ENCODE measurements at places on chromosomes 12 and 14.

GRCh38 chr14:39175445-39176262 is 600 bp downstream of the PNN start:
- peak; percentile 13 for DNase-seq

- no peak for DNase-seq
Measured at GRCh38 chr14:89351516-89352404, 65.3 kb downstream of the FOXN3 start.

- DNase-seq = no peak
Measured at GRCh38 chr12:123029550-123029949, 49.1 kb downstream of the ARL6IP4 start.

- DNase-seq = no peak
Measured at GRCh38 chr12:8057839-8058238, 8.3 kb downstream of the C3AR1 start.

DNA sequence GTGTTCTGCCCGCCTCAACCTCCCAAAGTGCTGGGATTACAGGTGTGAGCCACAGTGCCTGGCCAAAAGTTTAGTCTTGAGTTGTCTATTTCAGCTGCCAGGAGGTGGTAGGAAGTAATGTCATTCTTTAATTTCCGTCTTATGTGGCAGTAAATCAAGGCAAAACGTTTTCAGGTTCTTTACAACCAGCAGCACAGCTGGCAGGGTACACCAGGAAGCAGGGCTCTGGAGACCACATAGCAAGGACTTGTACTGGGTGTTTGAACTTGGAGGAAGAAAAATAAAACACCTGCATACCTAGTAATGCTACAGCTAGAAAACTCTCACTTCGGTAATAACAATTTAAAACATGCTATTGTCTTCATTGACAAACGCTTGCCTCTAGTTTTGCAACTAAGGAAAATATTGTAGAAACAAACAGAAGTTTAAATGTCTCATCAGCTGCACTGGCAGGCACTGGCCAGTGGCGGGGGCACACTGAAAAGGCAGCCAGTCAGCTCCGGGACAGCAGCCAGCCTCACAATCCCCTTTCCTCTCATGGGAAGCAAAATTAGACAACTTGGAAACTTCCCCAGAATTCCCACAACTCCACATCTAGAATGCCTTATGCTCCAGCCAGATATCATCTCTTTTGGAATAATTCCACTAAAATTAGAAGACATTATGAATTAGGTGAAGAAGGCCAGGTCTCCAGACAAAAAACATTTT is 72.2 kb downstream of the CLIP1 start:
- no peak for DNase-seq

- DNase-seq = no peak
Measured at GRCh38 chr14:97218691-97219430, 421.7 kb downstream of the VRK1 start.

DNA sequence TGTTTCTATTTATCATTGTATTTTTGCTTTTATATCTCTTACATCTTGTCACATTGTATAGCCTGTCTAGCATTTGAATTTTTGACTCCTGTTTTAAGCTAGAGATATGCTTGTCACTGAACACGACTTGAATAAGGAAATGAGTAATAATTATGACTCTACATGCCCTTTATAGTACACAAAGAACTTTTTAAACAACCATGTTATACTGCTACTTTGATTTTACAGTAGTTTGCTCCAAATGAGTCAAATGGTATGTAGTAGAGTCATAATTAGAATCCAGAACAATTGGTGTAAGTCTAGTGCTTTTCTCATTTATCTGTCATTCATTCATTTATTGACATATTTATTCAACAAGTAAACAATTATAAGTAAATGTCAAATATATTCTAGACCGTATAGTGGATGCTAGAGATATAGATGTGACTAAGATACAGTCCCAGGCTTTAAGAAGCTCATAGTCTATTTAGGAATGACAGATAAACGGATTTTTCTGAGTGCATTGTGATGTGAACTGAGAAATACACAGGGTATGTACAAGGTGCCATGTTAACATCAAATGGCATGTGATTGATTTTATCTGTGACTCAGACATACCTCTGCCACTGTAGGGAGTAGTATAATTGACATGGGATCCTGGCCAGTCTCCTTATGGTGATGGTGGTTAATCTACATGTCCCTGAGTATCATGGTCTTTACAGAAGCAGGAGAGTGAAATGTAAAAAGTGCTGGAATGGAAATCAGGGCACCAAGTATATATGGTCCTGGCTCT is 799.7 kb downstream of the DIO2 start:
- no peak for DNase-seq

DNA sequence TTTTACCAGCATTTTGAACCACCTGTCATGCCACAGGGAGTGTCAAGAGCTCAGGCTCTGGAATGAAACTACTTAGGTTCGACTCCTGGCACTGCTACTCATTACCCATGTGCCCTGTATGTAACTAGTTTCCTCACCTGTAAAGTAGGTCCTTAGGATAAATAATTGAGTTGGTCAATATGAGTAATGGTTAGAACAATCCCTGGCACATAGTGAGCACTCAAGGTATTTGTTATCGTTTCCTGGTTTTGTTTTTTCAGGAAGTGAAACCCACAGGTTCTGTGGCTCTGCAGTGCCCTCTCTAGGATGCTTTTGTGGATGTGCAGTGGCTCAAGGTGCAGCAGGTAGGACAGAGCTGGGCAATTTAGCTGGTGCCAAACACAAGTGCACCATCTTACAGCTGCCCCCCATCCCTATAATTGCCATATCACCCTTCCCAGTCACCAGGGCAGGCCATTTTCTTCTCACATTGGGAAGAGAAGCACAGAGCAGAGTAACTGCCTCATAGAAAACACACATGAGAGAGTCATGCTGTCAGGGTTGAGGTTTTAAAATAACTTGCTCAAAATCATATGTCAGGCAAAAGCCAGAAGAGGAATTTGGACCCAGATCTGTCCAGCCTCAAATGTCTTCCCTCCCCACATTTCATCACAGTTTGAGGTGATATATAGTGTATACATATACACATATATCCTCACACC is 297.5 kb downstream of the RPAP3 start:
- no peak for DNase-seq

- no peak for DNase-seq
Measured at GRCh38 chr14:20601522-20601921, 10.3 kb upstream of the RNASE12 start.

GRCh38 chr12:114221957-114222630 is 183.8 kb downstream of the TBX5 start:
- no peak for DNase-seq

GRCh38 chr12:95205685-95206084 is 11.6 kb downstream of the FGD6 start:
- no peak for DNase-seq

GRCh38 chr12:69661386-69661785 is 37.7 kb downstream of the BEST3 start:
- no peak for DNase-seq

DNA sequence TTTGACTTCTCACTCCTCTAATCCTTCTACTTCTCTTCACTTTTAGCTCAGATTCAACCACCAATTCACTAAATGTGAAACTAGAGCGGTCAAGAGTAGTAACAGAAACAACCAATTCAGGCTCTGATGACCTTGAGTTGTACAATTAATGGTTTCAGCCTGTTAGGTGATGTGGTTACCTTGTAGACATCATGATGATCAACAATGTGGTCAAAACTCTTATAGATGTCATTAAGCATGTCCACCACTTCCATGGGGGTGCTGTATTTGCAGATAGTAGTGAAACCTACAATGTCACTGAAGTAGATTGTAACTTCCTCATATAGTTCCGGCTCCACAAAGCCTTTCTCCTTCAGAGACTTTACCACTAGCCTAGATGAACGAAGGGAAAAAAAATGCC is 54.1 kb upstream of the PLBD1 start:
- no peak for DNase-seq

- DNase-seq = no peak
Measured at GRCh38 chr14:23252420-23253333, 14.9 kb downstream of the RNF212B start.

- no peak for DNase-seq
Measured at GRCh38 chr12:121515615-121516014, 65.2 kb downstream of the KDM2B start.

- no peak for DNase-seq
Measured at GRCh38 chr12:100234166-100234565, 32.7 kb downstream of the DEPDC4 start.

DNA sequence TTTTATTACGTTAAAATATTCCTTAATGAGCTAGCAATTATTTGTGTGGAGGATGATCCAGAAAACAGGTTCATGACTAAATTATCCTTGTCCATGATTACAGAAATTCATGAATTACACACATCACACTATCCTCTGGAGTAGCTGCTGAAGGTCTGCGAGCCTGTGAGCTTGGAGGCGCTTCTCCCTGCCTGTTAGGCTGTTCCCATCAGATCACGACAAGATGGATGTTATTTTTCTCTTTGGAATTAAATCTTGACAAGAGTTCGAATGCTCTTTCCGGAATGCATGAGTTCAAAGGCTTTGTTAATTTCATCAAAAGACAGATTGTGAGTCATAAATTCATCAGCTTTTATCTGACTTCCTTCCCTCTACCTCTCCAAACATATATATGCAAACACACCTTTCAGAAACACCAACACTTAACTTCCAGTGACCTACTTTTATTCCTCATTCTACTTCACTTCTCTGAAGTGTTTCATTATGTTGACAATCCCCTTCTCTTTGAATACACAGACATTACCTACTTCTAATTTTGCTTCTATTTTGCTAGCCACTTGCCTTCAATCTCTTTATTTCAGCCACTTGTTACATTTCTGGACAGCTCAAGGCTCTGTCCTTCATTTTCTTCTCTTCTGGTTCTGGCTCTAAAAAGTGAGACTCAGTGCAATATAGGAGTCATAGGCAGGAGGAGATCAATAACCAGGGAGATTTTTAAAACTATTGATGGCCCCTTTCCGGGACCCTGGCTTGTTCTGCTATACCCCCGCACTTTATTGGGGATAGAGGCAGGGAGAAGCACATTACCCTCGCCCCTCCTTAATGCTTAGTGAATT is 274.6 kb downstream of the BTG1 start:
- no peak for DNase-seq

- no peak for DNase-seq
Measured at GRCh38 chr12:66241061-66242043, 52.3 kb downstream of the IRAK3 start.

DNA sequence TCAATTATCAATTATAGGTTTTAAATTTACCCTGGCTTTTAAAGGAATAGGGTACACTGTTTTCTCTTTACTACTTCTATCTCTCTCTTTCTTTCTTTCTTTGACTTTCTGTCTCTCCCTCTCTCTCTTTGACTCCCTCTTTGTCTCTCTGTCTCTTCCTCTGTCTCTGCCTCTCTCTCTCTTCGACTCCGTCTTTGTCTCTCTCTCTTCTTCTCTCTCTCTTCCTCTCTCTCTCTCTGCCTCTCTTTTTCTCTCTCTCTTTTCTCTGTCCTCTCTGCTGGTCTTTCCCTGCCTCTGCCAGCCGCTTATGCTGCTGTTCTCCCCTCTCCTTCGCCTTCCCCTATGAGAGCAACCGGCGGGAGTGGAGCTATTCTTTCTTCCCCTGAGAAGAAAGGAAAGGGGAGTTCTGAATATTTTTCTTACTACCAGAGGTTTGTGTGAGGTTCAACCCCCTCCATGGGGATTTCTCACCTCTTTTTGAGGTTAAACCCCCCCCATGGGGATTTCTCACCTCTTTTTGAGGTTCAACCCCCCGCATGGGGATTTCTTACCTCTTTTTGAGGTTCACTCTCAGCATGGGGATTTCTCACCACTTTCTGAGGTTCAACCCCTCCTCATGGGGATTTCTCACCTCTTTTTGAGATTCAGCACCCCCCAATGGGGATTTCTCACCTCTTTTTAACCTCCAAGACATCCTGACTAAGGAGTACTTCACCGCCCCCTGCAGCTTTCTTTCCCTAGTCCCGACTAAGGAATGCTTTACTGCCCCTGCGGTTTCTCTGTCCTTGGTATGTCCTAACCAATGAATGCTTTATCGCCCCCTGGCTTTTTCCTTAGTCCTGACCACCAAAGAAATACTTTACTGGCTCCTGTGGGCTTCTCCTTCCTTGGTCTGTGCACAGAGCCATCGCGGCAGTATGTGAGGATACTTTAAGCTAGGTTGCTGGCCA is 27.4 kb upstream of the DDHD1 start:
- DNase-seq = no peak

DNA sequence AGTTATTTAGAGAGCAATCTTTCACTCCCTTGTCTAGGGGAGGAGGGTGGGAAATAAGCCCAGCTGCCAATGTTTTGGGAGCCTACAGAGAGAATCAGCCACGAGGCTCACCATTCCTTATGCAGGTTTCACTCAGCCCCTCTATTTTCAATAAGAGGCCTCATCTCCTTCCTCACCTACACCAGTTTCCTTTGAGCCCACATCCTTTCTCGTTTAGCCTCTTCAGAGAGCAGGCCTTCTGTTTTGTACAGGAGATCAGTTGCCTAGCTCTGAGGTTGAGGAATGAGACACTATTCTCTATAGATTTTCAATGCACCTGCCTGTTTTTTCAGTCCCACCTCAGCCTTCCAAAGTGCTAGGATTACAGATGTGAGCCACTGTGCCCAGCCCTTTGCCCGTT is 17.9 kb downstream of the SNAPC1 start:
- no peak for DNase-seq

DNA sequence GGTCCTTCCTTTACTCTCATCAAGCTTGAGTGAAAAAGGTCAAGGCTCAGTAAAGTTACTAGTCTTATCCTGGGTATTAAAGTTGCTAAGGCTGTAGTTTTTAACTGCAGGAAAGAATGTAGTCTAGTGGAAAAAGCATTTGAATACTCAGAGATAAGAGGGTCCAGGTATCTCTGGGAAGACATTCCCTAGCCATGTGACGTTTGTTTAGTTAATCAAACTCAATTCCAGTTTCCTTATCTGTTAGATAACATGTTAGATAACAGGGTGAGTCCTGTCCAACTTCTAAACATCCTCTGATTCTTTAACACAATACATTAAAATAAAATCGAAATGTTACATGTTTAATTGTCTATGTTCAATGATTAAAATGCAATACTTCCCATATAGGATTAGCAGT is 720.7 kb upstream of the LMO3 start:
- no peak for DNase-seq

DNA sequence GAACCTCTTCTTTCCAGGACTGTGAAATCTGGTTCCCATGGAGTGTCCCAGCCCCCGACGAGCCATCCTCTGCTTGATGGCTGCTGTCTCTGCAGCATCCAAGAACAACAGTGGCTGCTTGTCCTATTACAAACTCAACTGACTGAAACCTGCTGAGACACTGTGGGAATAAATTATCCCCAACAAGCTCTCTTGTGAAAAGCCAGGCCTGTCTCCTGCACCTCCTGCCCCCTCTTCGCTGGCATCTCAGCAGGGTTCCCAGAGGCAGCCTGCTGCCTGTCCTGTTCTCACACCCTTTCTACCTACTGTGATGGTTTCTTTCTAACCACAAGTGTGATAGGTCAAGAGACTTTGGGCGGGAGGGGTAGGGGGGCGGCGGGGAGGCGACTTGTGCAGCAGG is 180.2 kb downstream of the TSPAN9 start:
- DNase-seq = no peak

- no peak for DNase-seq
Measured at GRCh38 chr12:106517314-106517713, 65.5 kb upstream of the RFX4 start.
